Vagina (tissue), 2 donors: ENCODE measurements at places on chromosomes 16 and 17. TPM values are rescaled to one million over a fixed set of nuclear protein-coding genes. Genes with fewer than 3 reads are reported as not detected.
A peak's percentile ranks its signal among the peaks of the same experiment; 100 is the strongest.

HSPB9 gene
- 1.2 TPM for total RNA-seq

DNA sequence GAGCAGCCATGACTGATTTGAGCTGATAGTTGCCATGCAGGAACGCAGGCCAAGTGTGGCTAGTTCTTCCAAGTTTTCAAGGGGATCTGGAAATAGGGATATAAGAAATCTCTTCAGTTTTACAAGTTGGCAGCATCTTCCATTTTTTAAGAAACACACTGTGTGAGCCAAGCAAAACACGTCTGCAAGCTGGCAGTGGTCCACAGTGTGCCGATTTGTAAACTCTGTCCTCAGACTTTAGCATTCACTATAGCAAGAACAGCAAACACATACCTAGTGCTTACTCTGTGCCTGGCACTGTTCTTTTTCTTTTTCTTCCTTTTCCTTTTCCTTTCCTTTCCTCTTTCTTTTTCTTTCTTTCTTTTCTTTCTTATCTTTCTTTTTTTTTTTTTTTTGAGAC lies 2.9 kb downstream of the ORAI3 start:
- H3K27ac ChIP-seq: peak overlapping the region; percentile 98
- no peak for DNase-seq
- H3K27me3 ChIP-seq: no peaks in the 10 kb centered on the region
- peaks cover 57% of the 10 kb centered on the region for H3K4me1 ChIP-seq
- H3K4me3 ChIP-seq: no peak overlapping the region
- H3K36me3 ChIP-seq: no peaks in the 10 kb centered on the region

GRCh38 chr17:44584443-44584842 lies 27.2 kb downstream of the FZD2 start:
- no peaks in the 10 kb centered on the region for H3K36me3 ChIP-seq
- H3K4me3 ChIP-seq: no peak overlapping the region
- H3K27me3 ChIP-seq: no peaks in the 10 kb centered on the region
- H3K27ac ChIP-seq: no peak overlapping the region
- H3K4me1 ChIP-seq: peaks cover 11% of the 10 kb centered on the region

- DNase-seq: no peak
- H3K27ac ChIP-seq: peak overlapping the region; percentile 95
Observed at GRCh38 chr16:53129281-53130158, 74.7 kb downstream of the CHD9 start.

KANSL1 gene
- 122 TPM for total RNA-seq

DNA sequence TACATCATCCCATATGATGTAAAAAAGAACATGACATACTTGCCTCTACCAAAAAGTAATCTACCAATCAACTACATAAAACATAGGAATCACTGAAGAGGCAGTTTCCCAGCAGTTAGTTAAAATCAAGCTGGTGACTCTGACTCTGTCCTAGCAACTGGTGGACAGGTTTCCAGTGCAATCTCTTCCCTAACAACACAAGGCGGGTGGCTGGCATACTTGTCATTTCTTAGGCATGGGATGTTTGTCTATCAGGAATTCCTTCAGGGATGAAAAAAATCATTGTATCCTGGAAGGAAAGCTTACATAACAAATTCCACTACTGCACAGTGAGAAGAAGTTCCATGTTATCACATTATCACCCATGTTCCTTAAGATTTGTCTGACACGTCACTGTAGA lies 50.9 kb downstream of the HELZ start:
- H3K27me3 ChIP-seq: no peaks in the 10 kb centered on the region
- H3K27ac ChIP-seq: no peak overlapping the region
- H3K36me3 ChIP-seq: no peaks in the 10 kb centered on the region
- DNase-seq: no peak
- H3K4me1 ChIP-seq: no peaks in the 10 kb centered on the region
- no peak overlapping the region for H3K4me3 ChIP-seq

DNA sequence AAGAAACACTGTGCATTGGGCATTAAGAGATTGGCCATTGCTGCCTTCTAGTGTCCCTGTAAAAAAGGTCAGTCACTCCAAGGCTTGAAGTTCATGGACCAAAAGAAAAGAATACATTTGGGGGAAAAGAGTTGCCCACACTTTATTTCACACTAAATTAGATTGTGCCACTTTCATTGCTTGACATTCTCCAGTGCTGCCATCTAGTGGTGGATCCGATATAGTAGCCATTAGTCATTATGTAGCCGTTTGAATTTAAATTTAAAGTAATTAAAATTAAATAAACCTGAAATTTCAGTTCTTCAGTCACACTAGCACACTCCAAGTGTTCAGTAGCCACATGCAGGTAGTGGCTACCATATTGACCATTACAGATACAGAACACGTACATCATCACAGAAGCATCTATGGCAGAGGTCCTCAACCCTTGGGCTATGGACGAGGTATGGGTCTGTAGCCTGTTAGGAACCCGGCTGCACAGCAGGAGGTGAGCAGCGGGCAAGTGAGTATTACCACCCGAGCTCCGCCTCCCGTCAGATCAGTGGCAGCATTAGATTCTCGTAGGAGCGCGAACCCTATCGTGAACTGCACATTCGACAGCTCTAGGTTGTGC lies 21.9 kb upstream of the CDH5 start:
- H3K27ac ChIP-seq: no peak overlapping the region
- no peak for DNase-seq
- no peaks in the 10 kb centered on the region for H3K36me3 ChIP-seq

DNA sequence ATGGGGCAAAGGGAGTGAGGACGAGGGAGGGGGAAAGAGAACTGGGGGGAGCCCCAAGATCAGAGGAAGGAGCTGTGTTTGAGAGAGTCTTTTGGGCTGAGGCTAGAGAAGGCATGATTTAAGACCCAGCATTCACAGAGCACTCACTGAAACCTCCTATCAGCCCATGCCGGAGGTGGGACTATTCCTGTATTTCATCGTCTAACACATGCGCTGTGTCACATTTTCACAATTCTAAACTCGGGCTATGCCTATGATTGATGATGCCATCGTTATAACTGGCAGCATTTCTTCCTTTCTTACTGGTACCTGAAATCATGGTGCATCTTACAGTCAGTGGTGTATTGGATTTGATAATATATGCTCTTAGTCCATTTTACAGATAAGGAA lies 3.5 kb downstream of the FAM171A2 start:
- H3K27ac ChIP-seq: peak overlapping the region; percentile 83
- H3K4me1 ChIP-seq: peaks cover 38% of the 10 kb centered on the region
- H3K27me3 ChIP-seq: no peaks in the 10 kb centered on the region
- no peaks in the 10 kb centered on the region for H3K36me3 ChIP-seq
- DNase-seq: no peak

DNA sequence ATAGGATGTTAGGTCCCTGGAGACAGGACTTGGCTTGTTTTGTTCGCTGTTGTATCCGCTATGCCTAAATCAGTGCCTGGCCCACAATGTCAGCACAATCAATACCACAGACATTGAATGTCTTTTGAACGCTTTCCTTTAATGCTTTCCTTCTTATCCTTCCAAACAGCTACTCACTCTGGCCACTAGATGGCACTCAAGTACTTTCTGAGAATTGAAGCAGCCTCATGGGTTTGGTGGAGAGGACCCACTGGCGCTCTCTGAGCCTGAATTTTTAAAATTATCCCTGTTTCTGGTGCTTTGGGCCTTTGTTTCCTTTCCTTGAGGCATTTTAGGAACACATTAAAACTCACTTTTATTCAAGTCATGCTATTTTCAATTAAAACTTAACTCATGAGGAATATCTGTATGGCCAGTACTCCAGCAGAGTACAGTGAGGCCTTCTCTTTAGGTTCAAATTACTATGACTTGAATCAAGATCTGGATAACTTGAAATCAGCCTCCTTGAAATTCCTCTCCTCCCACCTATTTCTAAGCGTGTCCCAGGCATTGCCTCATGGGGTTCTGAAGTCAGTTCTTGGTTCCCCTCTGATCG lies 3.2 kb upstream of the NLRP1 start:
- peaks cover 35% of the 10 kb centered on the region for H3K4me1 ChIP-seq
- H3K36me3 ChIP-seq: no peaks in the 10 kb centered on the region
- H3K4me3 ChIP-seq: no peak overlapping the region
- H3K27ac ChIP-seq: no peak overlapping the region
- no peaks in the 10 kb centered on the region for H3K27me3 ChIP-seq

GRCh38 chr17:79154951-79155585 lies 80.4 kb downstream of the ENGASE start:
- H3K4me1 ChIP-seq: no peaks in the 10 kb centered on the region
- no peaks in the 10 kb centered on the region for H3K36me3 ChIP-seq
- H3K27ac ChIP-seq: no peak overlapping the region
- H3K27me3 ChIP-seq: no peaks in the 10 kb centered on the region
- no peak overlapping the region for H3K4me3 ChIP-seq

- no peak for DNase-seq
- H3K27ac ChIP-seq: no peak overlapping the region
- H3K27me3 ChIP-seq: no peaks in the 10 kb centered on the region
- H3K4me1 ChIP-seq: no peaks in the 10 kb centered on the region
Observed at GRCh38 chr17:29376667-29377270, 13.4 kb upstream of the TAOK1 start.

DNA sequence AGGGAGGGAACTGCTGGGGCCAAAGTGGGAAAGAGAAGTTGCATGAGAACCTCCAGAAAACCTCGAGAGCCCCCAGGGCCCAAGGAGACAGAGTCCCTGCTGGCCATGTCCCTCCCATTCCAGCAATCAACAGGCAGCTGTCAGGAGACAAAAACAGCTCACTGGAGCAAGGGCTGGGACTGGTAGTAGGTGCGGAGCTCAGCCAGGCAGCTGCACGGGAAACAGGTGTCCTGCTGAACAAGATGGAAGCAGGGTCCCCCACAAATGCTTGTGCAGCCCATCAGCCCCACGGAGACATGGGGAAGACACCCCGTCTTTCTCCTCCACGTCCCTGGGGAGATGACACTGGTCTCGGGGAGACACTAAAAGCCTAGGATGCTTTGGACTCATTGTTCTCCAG lies 34.5 kb downstream of the SDK2 start:
- peaks cover 20% of the 10 kb centered on the region for H3K4me1 ChIP-seq
- no peaks in the 10 kb centered on the region for H3K27me3 ChIP-seq
- no peak overlapping the region for H3K27ac ChIP-seq
- no peak for DNase-seq
- H3K36me3 ChIP-seq: no peaks in the 10 kb centered on the region
- H3K4me3 ChIP-seq: no peak overlapping the region

- no peaks in the 10 kb centered on the region for H3K27me3 ChIP-seq
- no peaks in the 10 kb centered on the region for H3K36me3 ChIP-seq
- no peak overlapping the region for H3K27ac ChIP-seq
Observed at GRCh38 chr17:79269620-79270019, 195.0 kb downstream of the ENGASE start.

DNA sequence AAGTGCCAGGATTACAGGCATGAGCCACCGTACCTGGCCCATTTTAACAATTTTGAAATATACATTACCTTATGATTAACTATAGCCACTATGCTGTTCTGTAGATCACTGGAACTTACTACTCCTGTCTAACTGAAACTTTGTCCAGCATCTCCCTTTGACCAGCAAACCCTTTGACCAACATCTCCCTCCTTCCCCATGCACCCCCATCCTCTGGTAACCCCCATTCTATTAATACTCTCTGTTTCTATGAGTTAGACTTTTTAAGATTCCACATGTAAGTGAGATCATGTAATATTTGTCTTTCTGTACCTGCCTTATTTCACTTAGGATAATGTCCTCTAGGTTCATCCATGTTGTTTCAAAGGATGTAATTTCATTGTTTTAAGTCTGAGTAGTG lies 178.0 kb downstream of the MSI2 start:
- no peaks in the 10 kb centered on the region for H3K4me1 ChIP-seq
- H3K4me3 ChIP-seq: no peak overlapping the region
- DNase-seq: no peak
- H3K27ac ChIP-seq: no peak overlapping the region
- no peaks in the 10 kb centered on the region for H3K36me3 ChIP-seq

ITGAD gene
- total RNA-seq: not detected

DNA sequence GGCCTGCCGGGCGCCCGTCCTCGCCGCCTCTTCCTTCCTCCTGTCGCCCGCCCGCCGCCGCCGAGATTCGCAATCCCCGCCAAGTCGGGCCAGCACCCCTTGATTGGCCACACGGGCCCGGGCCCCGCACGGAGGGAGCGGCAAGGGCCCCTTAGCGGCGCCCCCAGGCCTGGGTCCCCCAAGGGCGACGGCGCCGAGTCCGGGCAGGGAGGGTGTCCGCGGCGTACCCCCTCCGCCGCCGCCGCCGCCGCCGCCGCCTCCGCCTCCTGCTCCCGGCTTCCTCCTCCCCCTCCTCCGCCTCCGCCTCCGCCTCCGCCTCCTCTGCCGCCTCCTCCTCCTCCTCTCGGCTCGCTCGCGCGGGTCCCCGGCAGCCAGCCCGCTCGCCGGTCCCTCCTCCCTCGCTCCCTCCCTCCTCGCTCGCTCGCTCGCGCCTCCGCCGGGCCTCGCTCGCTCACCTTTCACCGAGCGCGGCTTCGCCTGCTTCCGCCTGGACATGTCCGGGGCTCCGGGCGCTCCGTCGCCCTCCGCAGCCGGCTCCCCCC lies 561 bp downstream of the ZNF423 start:
- H3K27ac ChIP-seq: peak overlapping the region; percentile 87
- H3K27me3 ChIP-seq: no peaks in the 10 kb centered on the region
- peak overlapping the region; percentile 53 for H3K4me3 ChIP-seq
- H3K36me3 ChIP-seq: no peaks in the 10 kb centered on the region
- no peak for DNase-seq

GRCh38 chr17:77637818-77638575 lies 320.5 kb upstream of the TNRC6C start:
- DNase-seq: no peak
- no peak overlapping the region for H3K27ac ChIP-seq
- H3K27me3 ChIP-seq: no peaks in the 10 kb centered on the region
- H3K4me3 ChIP-seq: no peak overlapping the region
- no peaks in the 10 kb centered on the region for H3K4me1 ChIP-seq

- no peak overlapping the region for H3K4me3 ChIP-seq
- H3K27me3 ChIP-seq: no peaks in the 10 kb centered on the region
- H3K36me3 ChIP-seq: no peaks in the 10 kb centered on the region
- H3K27ac ChIP-seq: peak overlapping the region; percentile 81
- no peak for DNase-seq
- peaks cover 59% of the 10 kb centered on the region for H3K4me1 ChIP-seq
Observed at GRCh38 chr16:84928679-84929420, 82.5 kb downstream of the ZDHHC7 start.

DNA sequence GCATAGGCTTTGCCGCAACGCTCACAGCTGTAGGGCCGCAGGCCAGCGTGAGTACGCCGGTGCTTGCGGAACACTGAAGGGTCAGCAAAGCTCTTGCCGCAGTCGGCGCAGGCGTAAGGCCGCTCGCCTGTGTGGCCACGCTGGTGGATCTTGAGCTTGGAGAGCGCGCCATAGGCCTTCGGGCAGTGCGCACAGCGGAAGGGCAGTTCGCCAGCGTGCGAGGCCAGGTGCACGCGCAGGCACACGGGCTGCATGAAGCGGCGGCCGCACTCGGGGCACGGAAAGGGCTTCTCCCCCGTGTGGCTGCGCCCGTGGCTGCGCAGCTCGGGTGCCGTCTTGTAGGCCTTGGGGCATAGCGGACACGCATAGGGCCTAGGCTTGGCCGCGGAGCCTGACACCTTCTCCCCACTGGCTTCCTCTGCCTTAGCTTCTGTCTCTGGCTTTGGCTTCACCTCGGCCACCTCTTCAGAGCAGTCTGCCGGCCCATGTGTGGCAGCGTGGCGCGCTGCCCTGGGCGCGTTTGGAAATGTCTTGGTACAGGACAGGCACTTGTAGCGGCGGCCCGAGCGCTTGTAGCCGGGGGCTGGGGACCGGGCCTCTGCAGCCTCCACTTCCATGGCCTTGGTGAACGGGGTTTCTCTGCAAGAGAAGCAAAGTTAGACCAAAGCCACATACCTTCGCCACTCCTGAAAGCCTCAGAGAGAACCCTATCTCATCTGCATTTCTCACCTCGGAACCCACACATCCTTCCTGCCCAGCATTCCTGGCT lies 10.0 kb downstream of the ZNF668 start:
- H3K27ac ChIP-seq: no peak overlapping the region
- DNase-seq: no peak
- H3K4me1 ChIP-seq: peaks cover 14% of the 10 kb centered on the region
- H3K4me3 ChIP-seq: no peak overlapping the region
- H3K27me3 ChIP-seq: no peaks in the 10 kb centered on the region
